ENCODE measurements at places on chromosomes 12 and 14.
A peak's percentile ranks its signal among the peaks of the same experiment; 100 is the strongest.

DNA sequence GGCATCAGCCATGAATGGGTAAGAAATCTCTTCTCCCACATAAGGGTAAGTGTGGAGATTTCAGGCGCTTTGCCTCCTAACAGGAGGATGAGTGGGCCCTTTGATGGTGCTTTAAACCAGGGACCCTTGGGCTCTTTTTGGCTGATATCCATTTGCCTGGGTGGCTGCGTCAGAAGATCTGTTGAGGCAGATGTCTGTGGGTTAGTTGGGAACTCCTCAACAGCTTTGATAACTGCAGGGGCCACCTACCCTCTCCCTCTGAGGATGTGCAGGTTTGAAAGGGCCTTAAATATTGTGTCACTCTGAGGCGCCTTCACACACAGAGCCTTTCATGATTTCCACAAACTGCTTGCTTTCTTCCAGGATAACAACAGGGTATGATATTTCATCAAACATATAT is 210.7 kb downstream of the PPM1H start:
- DNase-seq, result no peak

GRCh38 chr14:68692216-68692615 is 100.7 kb downstream of the ZFP36L1 start:
- DNase-seq, result no peak

GRCh38 chr12:112664569-112664968 is 127.0 kb upstream of the RPH3A start:
- DNase-seq, result no peak

DNA sequence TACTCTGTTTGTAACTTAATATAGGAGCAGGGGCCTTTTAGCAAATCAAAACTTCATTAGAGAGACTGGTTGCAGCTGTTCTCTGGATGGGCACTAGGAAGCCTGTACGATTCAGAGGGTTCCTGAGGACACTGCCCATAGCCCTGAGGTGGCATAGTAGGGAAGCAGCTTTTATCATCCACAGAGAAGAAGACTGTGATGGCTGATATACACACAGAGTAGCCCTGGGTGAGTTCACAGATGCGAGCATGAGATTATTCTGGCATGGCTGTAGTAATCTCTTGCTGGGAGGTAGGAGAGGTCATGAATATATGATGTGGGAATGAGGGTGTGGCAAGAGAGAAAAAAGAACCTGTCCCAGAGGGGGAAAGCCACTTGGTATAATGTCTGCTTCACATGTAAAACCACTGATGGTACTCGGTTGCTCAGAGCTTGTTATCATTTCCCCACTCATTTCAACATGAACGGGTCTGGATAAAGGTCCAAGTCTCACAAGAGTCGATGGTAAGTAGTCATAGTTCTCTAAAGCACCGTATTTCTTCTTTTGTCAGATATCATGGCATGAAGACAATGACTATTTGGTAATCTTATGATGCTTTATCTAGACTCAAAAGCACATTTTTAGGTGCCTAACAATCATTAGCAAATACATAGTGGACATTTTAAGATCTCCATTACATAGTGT is 52.0 kb downstream of the PEBP1 start:
- no peak for DNase-seq

GRCh38 chr14:101469382-101470247 is 91.7 kb upstream of the DIO3 start:
- no peak for DNase-seq

DNA sequence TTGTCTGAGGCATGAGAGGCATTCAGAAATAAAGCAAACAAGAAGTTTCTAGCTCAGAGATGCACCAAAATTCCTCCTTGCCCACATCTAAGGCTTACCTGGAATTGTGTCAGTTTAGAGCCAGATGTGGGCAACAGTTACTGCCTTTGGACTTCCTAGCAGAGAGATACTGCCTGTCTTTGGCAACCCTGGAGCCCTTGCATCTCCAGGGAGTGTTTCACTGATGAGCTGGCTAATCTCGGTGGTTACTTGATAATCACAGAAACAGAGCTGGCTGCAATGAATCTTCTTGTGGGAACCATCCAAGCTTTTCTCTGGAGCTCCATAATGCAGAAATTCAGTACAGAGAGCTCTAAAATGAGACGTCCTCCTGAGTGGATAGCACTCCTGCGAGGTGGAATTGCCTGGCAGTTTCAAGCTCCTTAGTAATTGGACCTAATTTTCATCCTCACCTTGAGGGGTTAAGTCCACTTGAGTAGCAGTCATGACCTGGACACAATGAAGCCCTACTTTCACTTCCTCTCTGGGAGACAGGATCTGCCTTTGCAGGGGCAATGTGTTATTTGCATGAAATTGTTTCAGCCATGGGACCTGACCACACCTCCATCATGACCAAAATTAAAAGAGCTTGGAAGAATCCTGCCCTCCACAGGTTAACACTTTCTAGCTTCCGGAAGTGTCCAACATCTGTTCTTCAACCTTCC is 108.8 kb upstream of the ARHGAP5 start:
- DNase-seq, result peak; percentile 61

DNA sequence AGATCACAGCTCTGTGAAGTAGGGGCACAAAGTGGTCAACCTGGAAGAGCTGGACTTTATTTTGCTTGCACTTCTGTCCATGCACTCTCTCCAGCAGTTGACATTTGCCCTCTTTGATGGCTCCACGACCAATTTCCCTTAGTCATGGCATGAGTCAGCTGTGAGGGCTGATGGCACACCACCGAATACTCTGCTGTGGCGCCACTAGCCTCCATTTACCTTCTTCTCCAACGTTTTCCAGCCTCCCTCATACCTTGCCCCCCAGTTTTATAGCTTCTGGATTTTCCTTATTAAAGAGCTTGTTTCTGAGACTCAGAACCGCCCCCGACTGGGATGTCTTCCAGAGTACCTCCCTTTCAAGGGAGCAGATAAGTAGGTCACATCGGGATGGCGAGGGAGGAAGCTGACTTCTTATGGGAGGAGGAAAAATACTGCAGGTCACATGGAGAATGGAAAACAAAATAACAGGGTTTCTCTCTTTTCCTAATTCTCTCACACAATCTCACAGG is 17.6 kb downstream of the NINJ2 start:
- no peak for DNase-seq

- no peak for DNase-seq
Measured at GRCh38 chr14:99540196-99541032, 59.2 kb downstream of the CCNK start.

DNA sequence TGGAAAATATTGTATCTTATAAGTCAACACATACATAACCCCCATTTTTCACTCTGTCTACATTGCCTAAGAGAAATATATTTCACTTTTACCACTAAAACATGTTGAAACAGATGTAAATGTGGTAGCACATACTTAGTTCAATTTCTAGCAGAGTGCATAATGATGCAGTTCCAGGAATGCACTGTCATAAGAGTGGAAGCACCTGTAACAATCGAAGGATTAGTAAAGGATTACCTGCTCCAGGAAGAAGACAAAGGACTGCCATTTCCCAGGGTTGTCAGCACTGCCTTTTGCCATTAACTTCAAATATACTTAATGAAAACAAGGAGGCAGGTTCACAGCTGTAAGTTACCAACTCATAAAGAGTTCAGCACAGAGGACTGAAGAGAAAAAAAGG is 24.6 kb downstream of the DAD1 start:
- DNase-seq, result no peak

DNA sequence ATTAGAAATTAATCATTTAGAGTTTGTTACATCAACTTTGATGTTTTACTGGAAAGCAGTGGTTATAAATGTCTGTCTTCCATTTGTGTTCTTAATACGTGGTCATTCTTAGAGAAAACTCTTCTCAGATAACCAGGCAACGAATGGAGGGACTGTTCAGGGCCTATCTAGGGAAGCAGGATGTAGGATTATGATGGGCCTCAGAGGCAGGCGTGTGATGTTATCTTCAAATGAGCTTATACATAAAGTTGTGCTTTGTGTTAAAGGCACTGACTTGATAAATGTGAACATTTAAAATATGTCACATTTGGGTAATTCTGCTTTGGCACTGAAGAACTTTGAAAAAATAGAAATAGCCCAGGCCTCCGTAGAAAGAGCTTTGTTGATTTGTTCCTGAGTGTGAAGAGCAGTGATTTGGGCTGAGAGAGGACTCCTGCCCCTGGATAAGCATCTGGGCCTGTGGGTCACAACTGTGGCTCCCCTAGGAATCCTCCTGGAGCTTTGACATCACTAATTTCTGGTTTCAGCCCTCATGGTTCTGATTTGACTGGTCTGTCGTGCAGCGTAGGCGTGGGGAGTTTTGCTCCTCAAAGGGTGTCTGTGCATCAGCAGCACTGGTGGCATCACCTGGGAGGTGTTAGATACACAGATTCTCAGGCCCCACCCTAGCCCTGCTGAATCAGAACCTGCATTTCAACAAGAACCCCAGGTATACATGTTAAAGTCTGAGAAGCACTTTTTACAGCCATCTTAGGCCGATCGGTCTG is 55.4 kb downstream of the SAMD4A start:
- DNase-seq, result no peak

- no peak for DNase-seq
Measured at GRCh38 chr12:46148327-46149078, 120.3 kb downstream of the SLC38A1 start.

- DNase-seq, result no peak
Measured at GRCh38 chr12:71455028-71455737, 15.6 kb downstream of the LGR5 start.

DNA sequence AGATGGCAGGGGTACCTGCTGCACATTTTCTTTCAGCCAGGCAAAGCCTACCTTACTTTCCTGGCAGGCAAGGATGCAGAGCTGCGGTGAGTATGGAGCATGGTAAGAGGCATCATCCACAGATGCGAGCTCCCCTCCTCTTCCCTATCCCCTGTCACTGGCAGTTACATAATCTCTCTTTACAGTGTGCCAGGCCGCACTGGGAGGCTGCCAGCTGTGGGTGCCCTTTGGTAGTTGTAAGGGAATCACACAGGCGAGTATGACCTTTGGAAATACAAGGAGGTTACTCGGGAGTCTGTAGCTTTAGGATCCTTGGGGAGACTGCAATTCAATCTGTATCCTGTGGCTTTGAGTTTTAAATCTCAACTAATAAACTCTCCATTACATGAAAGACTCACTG is 132.5 kb downstream of the KTN1 start:
- DNase-seq, result no peak

DNA sequence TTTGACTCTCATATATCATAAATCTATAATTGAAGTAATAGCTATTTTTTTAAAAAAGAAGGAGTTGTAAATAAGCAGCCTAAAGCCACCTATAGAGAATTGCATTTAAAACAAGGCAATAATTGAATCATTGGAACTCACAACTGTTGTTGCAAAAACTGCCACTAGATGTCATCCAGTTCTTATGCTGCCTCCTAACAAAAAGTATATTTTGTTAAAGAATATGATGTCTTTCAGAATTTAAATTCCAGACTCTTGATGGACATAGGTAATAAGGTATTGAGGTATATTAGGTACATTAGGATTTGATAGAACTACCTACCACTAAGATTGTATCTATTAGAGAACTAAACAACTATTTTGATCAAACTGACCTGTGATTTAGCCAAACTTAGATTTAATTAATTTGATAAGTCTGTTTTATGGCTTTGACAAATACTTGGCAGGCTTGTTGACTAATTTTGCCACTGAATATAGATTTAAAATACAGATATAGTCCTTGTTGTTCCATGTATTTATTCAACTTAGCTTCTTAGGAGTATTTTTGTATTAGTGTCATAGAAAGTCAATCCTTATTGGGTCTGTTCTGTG is 401.4 kb downstream of the RPL10L start:
- DNase-seq, result no peak

- DNase-seq, result no peak
Measured at GRCh38 chr12:10212739-10213131, at the start of gene GABARAPL1. TSS of gene GABARAPL1 (plus strand) at chr12:10212877. CDS start at chr12:10213130, 253 bp downstream.

DNA sequence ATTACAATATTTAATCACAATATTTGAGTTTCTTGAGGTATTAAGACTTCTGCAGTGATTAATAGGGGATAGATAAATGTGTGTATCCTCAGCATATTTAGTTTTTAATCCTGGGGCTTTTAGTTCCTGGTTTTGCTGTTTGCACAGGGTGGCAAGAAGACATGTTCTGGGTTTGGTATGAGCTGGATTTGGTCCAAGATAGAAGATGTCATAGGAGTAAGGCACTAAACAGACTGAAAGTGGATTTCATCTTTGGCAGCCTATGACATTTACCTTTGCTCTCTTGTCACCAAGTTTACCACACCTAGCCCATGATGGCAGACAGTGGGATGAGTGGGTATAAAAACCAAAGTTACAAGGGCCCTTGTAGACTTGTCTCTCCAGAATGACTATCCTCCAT is 168.2 kb downstream of the LRRK2 start:
- DNase-seq, result no peak

DNA sequence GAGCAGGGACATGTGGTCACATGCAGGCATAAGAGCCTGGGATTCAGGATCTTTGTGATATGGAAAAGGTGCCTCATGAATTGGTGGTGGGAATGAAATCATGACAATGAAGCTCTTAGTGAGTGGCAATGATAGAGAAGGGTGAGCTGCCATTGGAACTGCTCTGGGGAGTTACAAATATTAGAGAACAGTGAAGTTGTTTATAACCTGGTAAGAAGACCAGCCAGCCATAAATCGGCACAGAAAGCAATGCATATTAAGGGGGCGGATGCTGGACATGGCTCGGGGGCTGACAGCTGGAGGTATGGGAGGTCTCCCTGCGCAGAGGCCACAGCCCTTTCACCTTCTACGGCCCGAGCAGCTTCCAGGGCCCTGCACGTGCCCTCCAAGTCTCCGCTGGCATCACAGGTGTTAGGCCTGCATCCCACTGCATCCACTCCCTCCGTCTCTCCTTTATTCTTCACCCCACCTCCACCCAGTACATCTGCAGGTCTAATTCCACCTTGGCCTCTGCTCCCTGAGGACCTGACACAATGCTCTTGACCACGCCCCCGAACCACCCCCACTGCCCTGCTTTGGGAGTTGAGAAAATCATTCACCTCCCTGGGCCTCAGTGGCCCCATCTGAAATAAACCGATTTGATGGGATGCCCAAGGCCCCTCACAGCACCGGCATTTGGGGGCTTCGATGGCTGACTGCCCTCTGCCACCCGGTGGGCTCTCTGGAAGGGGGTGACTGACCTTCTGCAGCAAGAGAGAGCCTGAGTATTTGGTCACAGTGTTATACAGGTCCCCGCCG is 4.1 kb downstream of the CACNA2D4 start:
- no peak for DNase-seq

- no peak for DNase-seq
Measured at GRCh38 chr14:100673085-100673806, 53.4 kb upstream of the DLK1 start.

GRCh38 chr12:91920276-91920675 is 225.4 kb downstream of the BTG1 start:
- DNase-seq, result no peak

DNA sequence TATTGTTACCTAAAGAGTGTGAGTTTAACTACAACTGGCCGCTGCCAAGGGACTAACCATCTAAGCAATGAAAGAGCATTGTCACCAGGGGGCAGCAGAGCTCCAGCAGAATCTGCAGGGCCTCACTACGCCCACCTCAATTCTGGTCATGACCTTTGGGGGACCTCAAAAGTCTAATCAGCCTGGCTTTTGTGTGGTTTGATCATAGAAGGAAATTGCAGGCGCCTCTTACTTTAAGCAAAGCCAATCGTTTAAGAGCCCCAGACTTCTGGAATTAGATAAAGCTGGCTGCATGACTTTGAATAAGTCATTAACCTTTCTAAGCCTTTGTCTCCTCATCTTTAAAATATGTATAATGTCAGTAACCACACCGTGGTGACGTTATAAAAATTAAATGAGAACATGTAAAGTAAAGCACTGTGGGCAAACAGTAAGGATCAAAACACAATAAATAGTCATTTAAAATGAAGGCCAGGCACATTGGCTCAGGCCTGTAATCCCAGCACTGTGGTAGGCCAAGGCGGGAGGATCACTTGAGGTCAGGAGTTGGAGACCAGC is 58.6 kb downstream of the TBX3 start:
- peak; percentile 19 for DNase-seq

GRCh38 chr12:114003286-114003685 is 37.2 kb upstream of the RBM19 start:
- no peak for DNase-seq
